Epithelial cell of prostate (primary cell): ENCODE measurements at places on chromosomes 7 and 10.

- DNase-seq, result no peak
Observed at GRCh38 chr7:16450366-16450765, 15.2 kb downstream of the SOSTDC1 start.

- peak; percentile 88 for DNase-seq
Observed at GRCh38 chr7:106346678-106347217, 62.0 kb upstream of the NAMPT start.

DNA sequence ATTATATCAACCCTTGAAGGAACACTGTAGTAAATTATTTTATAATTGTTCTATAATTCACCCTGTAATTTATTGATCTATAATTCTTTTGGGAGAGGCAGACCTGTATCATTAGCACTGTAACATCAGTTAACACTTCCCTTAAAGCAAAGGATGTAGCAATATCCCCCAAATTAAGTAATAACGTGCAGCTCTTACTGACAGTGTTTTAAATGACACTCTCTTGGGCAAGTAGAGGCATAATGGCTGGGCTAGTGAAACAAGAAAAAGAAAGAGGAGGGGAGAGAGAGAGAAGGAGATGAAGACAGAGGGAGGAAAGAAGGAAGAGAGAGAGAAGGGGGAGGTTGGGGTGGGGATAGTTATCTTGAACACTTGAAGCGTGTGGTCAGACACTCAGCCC lies 161.0 kb upstream of the RNF32 start:
- no peak for DNase-seq

- no peak for DNase-seq
Observed at GRCh38 chr10:36736311-36736710, 389.1 kb upstream of the ANKRD30A start.

- no peak for DNase-seq
Observed at GRCh38 chr7:10429031-10429430, 544.6 kb upstream of the PHF14 start.

- DNase-seq, result no peak
Observed at GRCh38 chr7:2665359-2665791, 22.6 kb upstream of the AMZ1 start.

DNA sequence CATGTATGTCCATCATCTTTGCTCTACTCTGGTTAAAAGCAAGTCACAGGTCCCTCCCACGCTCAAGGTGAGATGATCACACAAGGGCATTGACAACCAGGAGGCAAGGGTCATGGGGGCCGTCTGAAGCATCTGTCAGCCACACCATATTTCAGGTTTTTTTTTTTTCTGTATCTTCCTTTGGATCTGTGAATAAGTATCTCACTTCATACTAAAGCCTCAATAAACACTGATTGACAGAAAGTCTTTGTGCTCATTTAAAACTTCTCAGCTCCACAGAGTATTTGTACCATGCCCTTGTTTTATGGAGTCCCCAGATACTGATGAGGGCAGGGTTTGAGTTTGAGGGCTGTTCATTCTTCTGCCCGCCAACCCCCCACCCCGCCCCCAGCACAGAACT lies 45.0 kb downstream of the AUTS2 start:
- no peak for DNase-seq

- no peak for DNase-seq
Observed at GRCh38 chr7:127913686-127914085, 117.6 kb downstream of the LRRC4 start.

DNA sequence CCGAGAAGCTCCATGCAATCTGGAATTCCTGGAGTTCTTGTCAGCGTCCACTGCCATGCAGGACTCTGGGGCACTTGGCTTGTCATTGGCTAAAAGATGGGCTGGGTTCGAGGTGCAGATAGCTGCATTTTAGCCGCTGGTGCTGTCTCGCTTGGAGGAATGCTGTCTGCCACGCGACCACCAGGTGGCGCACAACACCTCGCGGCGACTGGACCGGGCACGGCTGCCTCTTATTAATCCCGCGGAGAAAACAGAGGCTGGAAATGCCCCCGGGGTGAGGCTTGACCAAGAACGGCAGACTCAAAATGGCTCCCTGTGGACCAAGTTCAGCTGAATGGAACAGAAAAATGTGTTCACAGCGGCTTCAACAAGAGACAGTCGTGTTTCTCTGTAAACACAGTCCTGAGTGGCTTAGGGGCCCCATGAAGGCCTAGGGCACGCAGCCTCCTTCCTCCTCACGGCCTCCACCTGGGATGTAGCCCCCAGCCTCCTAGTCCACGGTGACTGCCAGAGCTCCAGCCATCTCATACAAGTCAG lies 46.2 kb downstream of the AOC1 start:
- no peak for DNase-seq

DNA sequence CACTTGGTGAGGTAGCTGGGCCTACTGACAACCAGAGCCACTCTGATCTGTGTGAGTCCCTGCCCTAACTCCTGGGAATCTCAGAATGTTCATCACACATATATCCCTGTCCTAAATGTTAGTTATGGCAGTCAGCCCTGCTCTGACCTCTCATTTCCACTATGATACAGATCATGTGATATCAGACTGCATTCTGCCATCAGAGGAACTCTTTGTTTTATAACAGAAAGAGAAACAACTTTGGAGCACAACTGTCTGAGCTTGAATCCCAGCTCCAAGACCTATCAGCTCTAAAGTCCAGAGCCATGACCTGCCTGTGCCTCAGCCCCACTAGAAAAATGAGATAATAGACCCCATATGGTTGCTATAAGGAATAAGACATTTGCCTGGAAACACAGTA lies 54.6 kb upstream of the ABCB4 start:
- no peak for DNase-seq

GRCh38 chr10:99673492-99673891 lies 14.2 kb downstream of the ENTPD7 start:
- no peak for DNase-seq

DNA sequence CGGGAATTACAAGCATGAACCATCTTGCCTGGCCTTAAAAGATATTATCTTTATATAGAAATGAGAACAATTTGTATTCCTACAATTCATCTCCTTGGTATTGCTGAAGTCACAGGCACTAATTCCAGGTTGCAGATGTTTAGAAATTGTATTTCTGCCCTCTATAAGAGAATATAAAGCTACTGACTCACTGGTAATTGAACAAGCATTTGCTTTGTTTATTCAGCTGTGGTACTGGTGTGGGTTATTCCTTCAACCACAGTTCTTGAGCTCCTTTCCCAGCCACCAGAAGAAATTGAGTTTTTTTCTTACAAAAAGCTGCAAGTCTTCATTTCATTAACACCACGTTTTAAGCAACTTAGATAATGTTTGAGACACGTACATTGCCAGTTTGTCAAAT lies 29.0 kb upstream of the MPP7 start:
- DNase-seq, result peak; percentile 79

DNA sequence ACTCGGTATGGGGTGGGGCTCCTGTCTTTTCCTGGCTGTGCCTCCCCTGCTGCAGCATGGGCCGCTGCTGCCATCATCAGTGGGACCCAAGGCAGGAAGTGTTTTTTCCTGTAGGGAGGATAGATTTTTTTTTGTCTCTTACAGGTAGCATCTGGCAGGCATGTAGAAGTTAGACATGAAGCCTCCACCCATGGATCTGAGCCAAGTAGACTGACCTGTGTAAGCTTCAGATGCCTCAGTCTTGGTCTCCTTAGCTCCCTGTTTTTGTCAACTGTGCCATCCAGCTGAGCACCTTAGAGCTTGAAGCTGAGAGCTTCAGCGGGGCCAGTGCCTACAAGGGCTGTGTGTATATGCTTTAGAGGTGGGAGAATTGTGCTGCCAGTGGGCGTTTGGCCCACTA lies 93.5 kb downstream of the AUTS2 start:
- no peak for DNase-seq

DNA sequence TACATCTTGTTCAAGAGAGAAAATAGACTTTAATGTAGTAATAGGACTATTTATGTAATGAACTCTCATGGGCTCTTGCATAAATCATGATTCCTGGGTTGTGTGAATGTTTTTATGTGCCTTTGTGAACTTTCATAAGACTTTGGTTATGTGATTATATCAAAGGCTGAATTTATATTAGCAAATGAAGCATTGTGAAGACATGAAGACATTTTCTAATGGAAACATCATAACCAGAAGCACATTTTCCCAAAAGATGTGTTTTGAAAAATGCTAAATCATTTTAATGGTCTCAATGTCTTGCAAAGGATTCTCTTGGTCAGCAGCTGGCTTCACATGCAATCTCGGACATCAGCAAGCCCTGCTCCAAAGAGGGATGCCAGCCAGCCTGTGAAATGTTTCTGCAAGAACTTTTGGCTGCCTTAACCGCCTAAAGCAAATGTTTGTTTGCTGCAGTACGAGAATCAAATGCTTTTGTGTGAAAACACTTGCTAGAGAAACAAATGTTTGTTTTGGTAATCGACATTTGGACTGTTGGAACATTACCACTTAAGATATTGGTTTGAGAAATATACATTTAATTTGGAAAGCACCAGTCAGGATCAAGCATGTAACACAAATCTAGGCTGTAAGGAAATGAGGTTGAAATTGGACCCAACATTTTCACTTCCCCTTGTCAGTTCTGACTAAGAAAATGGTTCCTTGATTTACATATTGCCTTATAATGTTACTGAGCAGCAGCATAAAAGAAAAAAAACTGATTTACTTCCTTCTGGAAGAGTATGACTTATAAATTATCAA lies 102.1 kb downstream of the RTKN2 start:
- DNase-seq, result no peak

DNA sequence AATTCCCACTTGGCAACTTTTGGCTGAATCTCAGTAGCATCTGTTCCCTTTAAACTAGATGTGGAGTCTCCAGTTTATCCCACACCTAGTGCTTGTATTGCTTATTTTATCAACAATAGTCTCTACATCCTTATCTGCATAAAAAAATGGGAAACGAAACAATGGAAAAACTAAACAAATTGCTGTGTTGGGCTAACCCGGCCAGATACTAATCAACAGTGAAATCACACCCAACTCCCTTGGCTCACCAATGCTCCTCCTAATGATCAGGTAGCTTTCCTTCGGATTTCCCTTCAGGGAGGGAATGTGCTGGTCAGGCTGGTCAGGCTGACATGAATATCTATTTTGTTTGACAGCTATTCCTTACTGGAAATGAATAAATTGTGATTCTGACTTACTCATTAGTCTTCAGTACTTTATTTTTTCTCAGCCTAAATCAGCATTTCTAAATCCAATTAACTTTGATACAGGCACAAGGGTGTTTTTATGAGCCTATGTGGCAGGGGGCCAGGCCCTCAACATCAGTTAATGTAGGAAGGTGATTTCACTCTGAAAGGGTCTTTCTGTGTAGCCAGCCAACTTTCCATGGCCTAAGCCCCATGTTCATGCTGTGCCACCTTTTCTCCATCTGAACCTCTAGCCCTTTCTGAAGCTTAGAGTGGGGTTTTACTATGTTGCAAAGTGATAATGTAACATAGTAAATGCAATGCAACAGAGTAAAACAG lies 170.5 kb upstream of the NPSR1 start:
- DNase-seq, result no peak
